Hindlimb muscle (tissue), 1 donor: ENCODE measurements at places on chromosomes 2 and 18.

DNA sequence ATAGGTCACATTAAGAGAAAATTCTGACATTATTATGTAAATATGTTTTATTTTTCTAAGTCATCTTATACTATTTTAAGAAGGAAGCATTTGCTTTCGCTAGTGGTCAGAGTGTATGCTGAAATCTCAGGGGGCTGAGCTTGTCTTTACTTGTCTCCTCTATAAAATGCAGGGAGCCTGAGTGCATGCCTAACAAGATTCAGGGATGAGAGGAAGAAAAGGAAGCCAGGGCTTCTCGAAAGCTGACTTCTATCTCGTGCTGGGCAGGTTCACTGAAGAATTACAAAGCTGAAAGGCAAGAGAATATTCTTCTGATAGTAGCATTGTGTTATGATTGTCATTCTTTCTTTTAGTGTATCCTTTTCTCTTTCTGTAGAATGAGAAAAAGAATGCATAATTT is 467.4 kb downstream of the SOX11 start:
- no peak for DNase-seq

GRCh38 chr2:177124371-177124770 is 88.2 kb upstream of the HNRNPA3 start:
- DNase-seq = no peak

DNA sequence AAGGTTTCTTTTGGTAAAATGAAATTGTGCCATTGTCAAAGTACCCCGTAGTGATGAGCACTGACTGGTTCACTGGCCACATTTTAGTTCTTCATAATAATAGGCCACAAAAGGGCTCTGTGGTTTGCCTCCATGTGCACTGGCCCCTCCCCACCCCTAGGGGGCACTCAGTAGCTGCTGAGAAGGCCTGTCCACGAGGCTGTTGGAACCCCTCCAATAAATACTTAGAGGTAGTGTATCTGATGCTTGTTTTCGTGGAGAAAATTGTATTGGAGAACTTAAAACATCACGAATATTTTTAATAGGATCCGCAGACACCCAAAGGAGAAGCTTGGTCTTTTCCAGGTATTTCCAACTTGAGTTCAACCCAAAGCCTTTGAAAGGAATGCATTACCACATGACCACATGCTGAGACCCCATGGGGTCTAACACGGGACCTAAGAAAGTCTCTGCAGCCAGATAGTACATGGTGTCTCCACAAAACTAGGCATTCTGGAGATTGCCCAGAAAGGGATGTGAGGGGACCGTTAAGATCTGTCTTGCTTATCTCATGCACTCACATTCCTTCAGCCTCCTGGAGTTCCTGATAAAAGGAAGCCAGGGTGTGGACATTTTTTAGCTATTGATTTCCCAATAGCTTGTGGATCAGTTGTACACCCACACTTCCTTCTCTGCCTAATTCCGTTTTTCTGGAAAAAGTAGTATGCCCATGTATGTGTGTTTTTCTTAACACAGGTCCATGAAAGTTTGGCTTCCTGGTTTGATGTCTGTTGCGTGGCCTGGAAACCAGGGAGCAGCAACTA is 28.5 kb upstream of the NOSTRIN start:
- DNase-seq = no peak

DNA sequence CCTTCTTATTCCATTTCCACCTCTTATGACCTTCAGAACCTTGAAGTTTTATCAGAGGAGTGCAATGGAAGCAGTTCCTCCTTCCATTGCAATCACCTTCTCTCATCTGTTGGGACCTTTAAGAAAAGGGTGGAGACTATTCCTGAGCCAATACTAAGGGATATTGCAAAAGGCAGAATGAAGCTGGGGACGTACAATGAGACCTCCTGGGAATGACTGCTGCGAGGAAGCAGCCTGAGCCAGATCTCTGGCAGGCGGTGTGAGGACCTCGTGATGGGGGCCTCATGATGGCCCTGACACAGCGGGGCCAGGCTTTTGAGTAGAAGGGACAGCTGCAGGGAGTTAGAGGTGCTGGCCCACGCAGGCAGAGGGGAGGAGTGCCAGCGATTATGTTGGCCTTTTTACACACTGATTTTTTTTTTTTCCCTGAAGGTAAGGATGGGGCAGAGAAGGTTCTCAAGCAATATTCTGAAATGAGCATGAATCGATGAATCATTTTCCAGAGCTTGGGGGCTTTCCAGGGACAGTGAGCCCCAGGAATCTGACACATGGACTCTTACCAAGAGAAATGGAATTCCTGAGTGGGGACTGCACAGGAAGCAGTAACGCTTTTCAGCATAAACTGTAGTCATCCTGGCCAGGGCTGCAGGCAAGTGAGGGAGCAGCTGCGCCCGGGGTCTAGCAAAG is 40.0 kb upstream of the LAPTM4A start:
- peak; percentile 89 for DNase-seq

DNA sequence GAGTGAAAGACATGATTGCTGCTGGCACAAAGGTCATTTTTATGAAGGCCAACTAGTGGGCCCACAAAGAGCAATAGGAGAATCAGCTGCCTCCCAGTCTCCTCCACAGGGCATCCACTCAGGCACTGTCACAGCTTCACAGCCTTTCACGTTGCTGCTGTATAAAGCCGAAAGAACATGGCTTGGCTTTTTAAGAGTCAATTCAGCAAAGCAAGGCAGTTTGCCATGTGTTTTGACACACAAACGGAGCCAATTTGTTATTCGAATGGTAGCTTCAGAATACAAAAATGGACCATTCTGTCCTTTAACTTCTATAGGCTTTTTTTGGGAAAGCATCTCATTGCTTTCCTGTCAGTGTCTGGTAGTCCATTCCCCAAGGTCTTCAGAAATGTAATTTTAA is 283.4 kb upstream of the PARD3B start:
- no peak for DNase-seq
